Tongue (tissue), 3 donors: ENCODE measurements at places on chromosomes 11 and 22.

DNA sequence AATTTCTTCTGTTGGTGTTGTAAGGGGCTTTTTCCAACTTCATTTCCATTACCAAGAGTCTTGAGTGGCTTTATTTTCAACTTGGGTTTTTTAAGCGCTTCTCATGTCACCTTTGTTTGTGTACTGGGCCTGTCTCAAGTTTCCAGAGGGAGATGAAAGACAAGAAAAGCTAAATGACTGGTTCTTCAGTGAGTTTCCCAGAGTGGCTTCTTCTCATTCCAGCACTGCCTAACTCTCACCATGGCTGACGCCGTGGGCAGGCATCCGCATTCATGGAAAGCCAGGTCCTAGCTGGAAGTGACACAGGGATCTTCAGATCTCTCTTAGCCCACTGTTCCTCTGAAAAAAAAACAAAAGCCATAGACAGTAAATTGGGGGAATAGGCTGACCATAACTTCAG, 28.6 kb downstream of the MARK2 start:
- DNase-seq, result no peak

DNA sequence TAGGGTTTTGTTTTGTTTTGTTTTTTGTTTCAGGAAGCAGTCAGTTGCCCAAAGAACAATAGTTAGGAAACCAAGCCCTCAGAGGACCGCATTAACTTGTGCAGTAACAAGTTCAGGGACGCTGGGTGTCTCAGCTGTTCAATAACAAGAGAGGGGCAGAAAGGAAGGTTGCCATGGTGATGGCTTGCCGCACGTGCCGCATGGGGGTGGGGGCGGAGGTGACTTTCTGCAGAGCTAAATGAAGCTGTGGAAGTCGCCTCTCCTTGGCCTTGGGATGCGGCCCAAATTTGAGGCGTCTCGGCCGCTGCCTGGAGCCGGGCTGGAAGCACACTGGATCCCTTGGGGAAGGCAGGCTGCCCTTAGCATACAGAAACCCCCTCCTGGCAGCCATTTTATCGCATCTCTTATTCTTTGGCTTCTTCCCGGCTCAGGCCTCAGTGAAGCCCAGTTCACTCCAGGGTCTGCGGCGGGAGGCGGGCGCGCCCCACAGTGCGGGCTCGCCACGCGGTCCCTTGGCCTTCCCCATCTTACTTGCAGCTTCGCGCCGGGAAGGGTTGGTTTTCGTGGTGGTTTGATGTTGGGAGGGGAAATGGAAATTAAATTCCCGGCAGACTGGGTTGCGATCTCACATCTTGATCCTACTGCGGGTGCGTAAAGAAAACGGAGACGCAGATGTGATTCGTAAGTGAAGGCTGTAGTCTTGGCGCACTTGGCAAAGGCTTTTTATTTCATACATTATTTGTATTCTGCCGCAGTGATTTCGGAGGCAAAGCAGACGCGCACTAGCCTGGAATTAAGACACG, 94.3 kb downstream of the SLC17A6 start:
- DNase-seq, result peak; percentile 90

- DNase-seq, result no peak
Observed at GRCh38 chr11:110356762-110357671, 60.6 kb upstream of the RDX start.

DNA sequence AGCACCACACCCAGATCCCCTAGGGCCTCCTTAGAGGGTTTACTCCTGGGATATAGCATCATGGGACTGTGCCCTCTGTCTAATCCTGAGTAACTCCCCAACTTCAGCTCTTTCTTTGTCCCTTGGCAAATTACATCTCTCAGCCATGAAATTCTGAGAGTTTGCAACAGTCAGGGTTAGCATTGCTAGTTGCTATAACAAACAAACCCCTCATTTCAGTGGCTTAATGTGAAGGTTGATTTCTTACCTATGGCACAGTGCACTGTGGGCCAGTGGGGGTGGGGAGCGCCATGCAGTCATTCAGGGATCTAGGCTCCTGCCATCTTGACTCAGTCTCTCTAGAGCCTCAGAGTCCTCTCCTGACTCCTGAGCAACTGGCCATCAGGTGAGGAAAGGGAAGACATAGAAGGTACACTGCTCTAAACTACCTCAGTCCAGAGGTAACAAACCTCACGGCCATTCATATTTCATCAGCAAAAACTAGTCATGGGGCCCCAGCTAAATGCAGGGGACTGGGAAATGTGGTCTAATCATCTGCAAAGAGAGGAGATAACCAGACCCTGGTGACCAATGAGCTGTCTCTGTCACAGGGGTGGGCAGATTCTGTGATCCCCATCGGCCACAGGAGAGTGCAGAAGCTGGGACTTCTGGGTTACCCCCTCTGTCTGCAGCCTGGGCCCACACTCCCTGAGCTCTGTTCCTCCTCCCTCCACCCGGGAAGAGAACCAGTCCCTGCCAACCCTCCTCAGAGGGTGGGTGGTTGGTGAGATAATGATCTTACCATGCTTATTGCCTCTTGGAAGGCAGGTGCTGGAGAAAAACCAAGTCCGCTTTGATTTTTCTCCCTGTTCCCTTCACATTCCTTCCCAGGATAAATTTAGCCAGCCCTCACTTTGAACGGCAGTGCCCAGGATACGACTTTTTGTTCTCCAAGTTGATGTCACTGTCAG, 17.5 kb downstream of the PRG3 start:
- no peak for DNase-seq

GRCh38 chr11:111406589-111406988, 27.5 kb upstream of the POU2AF1 start:
- DNase-seq, result no peak
